Aorta (tissue), 5 donors: ENCODE measurements at places on chromosomes 1 and 21. TPM values are rescaled to one million over a fixed set of nuclear protein-coding genes. Genes with fewer than 3 reads are reported as not detected.

DNA sequence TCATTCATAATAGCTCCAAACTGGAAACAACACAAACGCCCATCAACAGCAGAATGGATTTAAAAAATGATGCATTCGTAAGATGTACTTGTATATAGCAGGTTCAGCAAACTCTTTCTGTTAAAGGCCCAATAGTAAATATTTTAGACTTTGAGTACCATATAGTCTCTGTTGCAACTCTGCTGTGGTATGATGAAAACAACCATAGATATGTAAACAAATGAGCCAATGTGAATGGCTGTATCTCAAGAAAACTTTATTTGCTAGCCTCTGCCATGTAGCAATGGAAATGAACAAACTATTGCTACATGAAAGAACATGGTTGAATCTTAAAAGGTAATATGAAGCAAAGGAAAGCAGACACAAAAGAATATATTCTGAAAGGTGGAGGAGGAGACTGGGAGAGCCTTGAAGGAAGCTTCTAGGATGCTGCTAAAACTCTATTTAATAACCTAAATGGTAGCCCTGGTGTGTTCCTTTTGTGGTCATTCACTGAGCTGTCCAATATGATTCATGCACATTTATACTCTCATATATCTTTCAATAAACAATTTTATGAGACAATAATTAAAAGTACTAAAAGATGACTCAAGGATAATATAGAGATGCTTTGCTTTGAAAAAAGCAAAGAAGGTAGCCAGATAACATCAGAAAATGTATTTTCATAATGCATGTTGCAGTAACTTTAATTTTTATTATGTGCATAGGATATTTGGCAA is 29.1 kb upstream of the FMO3 start:
- DNase-seq, result no peak

DNA sequence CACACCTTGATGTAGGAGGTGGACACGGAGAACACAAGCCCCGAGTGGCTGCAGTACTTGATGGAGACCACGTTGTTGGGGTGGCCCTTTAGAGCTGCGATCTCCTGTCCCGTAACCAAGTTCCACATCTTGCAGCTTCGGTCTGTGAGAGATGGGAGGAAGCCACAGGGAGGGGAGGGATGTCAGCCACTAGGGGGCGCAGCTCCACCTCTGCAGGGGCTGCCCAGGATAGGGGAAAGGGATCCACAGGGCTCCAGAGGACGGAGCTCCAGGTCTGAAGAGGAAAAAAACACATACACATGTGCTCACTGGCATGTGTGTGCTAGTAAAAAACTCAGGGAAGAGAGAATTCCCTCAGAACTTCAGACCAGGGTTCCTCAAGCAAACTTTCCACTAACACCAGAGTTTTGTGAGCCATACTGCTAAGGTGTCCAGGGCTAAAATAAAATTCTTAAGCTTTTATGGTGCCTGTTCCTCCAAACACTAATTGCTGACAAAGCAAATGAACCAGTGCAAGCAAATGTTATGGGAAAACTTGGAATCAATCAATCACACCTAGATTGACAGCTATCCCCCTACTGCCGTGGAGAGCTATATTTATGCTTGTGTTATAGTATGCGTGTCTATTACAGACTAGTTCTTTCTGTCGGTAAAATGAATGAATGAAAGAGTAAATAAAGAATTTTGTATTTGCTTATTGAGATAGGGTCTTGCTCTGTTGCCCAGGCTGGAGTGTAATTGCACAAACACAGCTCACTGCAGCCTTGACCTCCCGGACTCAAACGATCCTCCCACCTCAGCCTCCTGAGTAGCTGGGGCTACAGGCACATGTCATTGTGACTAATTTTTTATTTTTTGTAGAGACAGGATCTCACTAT is 43.7 kb downstream of the KIF21B start:
- peak; percentile 78 for DNase-seq

- no peak for DNase-seq
These were observed 63.6 kb downstream of the MIS18A start for GRCh38 chr21:32215306-32215685.

DNA sequence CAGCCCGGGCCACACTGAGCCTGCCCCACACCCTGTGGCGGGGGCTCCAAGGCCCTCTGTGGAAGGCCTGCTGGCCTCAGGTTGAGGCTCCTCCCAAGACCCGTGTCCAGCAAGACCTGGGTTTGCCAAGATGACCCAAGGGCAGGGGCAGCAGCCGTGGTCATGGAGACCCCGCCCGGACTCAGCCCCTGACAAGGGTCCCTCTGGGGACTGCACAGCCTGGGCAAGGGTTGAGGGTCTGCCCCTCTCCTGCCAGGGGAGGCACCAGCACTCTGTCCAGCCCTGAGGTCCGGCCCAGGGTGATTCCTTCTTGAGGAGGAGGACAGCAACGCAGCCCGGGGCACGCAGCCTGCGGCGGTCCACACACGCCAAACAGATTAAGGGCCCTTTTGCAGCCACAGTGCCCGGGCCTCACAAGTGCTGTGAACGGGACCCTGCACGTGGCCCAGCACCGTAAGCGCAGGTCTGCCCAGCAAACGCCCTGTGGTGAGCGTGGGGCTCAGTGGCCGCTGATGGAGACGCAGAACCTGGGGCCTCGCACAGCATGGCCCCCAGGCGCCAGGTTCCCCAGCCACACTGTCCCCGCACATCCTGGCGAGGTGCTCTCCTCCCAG is 3.4 kb downstream of the SPATC1L start:
- peak; percentile 48 for DNase-seq

Gene RBP7
- 30.2 TPM for total RNA-seq

DNA sequence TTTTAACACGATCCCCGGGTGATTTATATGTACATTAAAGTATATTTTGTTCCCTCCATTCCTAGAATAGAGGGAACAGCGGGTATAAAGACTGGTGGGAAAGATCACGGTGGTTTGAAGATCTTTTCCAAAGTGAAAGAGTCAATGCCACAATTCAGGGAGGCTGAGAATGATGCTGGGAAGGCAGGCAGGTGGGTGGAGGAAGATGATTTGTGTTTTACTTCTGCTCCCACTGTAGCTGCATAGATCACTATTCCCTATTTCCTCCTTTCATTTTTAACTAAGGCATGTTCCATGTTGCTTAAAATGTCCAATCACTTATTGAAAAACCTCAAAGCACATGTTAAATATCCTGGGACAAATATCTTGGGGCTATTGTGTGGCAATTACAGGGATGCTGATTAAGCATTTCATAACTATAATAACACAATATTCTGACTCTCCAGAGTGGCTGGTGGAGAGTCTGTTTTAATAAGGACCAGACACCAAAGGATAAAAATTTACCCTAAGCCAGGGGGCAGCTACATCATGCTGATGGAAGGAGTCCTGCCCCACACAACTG is 8.4 kb upstream of the LYST start:
- DNase-seq, result no peak

DNA sequence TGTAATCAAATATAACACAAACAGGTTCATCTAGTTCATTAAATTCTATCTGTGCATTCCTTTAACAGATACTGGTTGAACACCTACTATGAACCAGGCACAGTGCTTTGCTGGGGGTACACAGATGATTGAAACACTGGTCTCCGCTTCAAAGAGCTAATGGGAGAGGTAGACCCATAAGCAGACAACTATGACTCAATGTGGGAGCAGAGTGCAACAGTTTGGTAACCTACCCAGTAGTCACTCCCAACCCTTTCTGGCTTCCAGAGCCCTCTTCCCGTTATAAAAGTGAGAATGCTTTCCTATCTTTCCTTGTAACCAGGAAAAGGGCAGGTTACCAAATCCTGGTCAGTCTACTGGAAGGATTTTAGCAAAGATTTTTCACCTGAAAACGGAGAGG is 8.0 kb upstream of the ETV3 start:
- no peak for DNase-seq

- peak; percentile 74 for DNase-seq
These were observed 1.3 kb downstream of the SH2D2A start for GRCh38 chr1:156815307-156815826.

- DNase-seq, result no peak
These were observed 170.4 kb downstream of the PTPRC start for GRCh38 chr1:198809247-198809646.

DNA sequence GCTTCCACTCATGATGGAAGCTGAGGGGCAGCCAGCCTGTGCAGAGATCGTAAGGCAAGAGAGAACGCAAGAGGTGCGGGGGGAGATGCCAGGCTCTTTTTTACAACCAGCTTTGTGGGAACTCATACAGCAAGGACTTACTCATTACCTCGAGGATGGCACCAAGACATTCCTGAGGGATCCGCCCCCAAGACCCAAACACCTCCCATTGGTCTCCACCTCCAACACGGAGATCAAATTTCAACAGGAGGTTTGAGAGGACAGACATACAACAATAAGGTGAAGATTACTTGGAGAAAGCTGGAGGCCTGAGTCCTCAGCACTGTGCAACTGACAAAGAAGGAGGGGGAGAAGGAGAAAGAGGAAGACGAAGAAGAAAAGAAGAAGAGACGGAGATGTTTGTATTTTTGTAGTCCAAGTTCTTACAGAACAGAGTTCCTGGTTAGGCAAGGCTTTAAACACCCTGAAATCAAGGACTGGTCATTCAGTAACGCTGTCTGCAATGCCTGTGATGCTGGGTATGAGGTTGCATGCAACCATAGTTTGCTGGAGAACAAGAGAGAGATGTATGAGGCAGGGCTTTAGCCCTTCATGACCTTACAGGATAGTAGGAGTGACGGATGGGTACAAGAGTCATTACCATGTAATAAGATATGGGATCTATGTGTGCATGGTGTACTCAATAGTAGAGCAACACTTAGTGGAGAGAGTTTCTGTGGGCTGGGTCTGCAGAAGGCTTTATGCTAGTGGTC is 19.7 kb upstream of the GALNT2 start:
- DNase-seq, result no peak

DNA sequence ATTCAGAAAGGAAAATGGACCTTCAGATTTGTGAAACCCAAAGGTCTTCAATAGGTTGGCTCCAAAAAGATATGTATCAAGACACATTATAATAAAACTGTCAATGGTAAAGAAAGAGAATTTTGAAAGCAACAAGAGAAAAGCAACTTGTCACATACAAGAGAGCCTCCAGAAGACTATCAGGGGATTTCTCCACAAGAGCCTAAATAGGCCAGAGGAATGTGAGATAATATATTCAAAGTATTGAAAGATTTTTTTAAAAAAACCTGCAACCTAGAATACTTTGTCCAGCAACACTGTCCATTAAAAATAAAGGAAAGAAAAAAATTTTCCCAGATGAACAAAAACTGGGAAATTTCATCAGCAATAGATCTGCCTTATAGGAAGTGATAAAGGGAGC is 869.6 kb upstream of the ADGRL2 start:
- no peak for DNase-seq

GRCh38 chr1:191752342-191752741 is 405.9 kb upstream of the RGS18 start:
- no peak for DNase-seq

- no peak for DNase-seq
These were observed 489.3 kb upstream of the RUNX1 start for GRCh38 chr21:35538386-35538785.

Gene TSPEAR
- total RNA-seq, result not detected

Gene PCP4
- total RNA-seq, result not detected

DNA sequence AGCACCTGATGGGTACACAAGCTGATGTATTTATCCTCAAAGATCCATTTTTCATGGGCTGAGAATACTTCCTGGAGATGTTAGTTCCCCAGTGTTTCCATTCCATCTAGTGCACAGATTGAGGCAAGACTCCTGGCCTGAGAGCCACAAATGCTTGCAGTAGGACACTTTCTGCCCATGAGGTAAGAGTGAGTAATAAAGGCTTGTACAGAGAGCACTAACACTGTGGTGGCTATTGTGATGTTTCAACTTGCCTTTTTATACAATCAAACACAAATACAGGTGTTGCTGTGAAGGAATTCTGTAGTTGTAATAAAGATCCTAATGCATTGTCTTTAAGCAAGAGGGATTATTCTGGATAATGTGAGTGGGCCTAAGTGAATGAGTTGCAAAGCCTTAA is 186.1 kb upstream of the ADAMTS5 start:
- DNase-seq, result no peak

- no peak for DNase-seq
These were observed 61.5 kb downstream of the CD58 start for GRCh38 chr1:116508984-116509980.

Gene HES3
- total RNA-seq, result not detected

Gene TNFAIP8L2
- total RNA-seq, result 4.1 TPM

- no peak for DNase-seq
These were observed 470 bp upstream of the MTMR11 start for GRCh38 chr1:149936992-149937705.

DNA sequence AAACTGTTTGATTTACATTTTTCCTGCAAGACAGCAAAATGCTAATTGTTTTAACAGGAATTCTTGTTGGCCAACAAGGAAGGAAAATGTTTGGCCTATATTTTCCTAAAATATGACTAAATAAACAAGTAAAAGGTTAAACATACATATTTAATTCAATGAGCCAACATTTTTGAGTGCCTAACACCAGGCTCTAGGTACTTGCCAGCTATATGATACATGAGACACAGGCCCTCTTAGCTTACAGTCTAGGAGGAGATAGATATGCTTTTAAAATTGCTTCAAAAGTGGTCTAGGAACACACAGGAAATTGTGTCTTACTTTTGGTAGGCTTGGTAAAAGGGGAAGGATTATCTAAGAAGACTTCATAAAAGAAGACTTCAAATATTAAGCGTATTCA is 50.9 kb downstream of the PIGK start:
- DNase-seq, result no peak

Gene AUNIP
- total RNA-seq, result not detected
